ENCODE measurements at places on chromosomes 5 and 9.

- peak; percentile 81 for DNase-seq
These were observed 41.4 kb upstream of the CLPTM1L start for GRCh38 chr5:1386274-1386717.

DNA sequence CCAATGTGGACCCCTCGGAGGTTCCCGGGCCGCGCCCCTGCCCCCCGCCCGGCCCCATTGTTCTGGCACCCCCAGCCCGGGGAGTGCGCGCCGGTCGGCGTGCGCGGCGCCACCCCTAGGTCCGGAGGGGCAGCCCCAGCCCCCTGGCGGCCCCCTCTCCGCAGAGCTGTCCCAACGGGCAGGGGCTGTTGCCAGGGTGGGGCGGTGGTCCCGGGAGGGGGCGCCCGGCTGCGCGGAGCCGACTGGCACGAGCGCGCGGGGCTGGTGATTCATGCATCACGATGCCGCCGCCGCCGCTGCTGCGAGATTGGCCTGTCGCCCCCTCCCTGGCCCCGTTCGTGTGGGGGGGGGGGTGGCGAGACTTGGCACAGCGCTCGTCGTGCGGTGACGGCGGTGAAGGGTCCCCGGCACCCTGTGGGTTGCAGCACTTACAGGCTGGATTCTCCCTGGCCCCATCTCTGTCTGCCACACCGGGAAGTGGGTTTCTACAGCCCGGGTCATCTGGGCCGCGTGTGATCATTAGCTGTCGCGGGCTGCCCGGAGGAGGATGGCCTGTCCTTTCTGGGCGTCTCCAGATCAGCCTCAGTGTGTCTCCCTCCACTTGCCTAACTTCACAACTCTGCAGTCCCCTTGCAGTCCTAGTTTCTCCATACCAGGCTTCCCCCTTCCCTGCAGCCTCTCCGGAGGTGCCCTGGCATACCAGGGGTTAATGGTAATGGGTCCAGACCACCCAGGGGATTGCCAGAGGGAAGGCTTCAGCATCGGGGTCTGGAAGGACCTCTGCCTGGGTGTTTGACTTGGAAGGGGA lies 858 bp downstream of the NCS1 start:
- peak; percentile 6 for DNase-seq

DNA sequence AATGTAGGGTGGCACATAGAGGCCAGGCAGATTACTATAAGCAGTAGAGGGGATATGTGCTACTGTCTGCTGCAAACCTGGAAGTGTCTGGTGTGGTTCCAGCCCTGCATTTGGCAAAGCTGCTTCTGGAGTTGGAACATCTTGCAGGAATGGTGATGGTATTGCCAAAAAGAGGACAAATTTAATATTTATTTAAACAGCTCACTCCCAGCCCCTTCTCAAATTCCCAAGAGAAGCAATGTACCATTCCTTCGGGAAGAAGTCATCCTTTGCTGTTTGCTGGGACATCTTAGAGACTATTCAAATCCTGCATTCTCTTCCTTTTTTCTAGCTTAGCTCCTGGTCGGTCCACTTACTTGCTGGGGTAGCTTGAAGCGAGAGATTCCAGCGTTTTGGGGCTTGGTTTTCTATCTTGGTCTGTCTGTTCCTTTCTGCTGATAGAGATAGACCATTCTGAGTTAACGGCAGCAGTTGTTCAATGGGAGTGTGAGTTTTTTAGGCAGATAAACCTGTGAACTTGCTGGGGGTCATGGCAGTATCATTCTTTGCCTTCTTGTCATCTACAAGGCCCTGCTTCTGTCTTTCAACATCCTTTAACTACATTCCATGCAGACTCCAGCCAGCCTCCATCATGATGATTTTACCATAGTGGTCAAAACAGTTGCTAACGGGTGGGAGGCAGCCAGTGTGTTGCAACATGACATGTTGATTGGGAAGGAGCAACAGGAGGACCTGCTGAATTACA lies 69.9 kb downstream of the RCL1 start:
- no peak for DNase-seq

- DNase-seq, result no peak
These were observed 28.7 kb downstream of the COL27A1 start for GRCh38 chr9:114184071-114184470.

GRCh38 chr5:60334281-60334713 lies 365.7 kb downstream of the DEPDC1B start:
- DNase-seq, result no peak

- DNase-seq, result no peak
These were observed 77.8 kb downstream of the TENT4A start for GRCh38 chr5:6791031-6791430.

- DNase-seq, result no peak
These were observed 130.7 kb upstream of the MINAR2 start for GRCh38 chr5:129617206-129617605.

- no peak for DNase-seq
These were observed 19.9 kb upstream of the SUSD1 start for GRCh38 chr9:112194969-112195431.

DNA sequence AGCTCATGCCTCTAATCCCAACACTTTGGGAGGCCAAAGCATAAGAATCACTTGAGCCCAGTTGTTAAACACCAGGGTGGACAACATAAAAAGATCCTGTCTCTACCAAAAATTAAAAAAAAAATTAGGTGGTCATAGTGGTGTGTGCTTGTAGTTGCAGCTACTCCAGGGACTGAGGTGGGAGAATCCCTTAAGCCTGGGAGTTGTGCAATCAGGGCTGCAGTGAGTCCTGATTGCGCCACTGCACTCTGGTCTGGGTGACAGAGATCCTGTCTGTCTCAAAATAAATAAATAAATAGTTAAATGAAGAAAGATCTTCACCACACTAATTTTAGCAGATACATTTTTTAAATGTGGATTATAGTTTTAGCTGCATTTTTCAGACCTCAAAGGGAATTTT lies 433.2 kb downstream of the MAT2B start:
- DNase-seq, result no peak

GRCh38 chr5:110716247-110717245 lies 9.9 kb downstream of the TMEM232 start:
- no peak for DNase-seq

- no peak for DNase-seq
These were observed 86.7 kb upstream of the PCA3 start for GRCh38 chr9:76677481-76678055.

DNA sequence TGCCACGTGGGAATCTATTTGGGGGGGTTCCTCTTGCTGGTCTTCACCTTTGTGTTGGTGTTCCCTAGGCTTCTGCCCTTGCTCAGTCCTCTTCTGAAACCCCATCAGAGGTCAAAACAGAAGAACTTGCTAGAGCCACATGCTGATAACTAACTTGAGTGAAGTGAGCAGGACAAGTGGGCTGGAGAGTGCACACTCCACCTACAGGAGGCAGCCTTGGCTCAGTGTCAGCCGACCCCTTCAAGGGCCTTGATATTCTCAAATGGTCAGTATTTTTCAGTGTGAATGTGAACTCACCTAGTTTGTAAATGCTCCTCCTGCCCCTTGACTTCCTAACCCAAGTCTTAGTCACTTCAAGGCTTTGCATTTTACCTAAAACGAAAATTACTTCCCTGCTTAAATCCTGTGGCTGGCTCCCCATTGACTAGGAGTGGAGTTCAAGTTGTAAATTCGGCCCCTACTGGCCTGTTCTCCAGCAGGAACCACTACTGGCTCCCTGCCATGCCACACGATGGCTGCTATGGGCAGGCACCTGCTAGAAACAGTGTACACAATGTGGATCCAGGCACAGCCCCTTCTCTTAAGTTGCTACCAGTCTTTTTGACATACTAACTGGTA lies 3.6 kb upstream of the SLC1A3 start:
- no peak for DNase-seq

- DNase-seq, result no peak
These were observed 79.2 kb downstream of the MAST4 start for GRCh38 chr5:66675406-66675805.

GRCh38 chr5:11679676-11680075 lies 224.6 kb downstream of the CTNND2 start:
- DNase-seq, result no peak

DNA sequence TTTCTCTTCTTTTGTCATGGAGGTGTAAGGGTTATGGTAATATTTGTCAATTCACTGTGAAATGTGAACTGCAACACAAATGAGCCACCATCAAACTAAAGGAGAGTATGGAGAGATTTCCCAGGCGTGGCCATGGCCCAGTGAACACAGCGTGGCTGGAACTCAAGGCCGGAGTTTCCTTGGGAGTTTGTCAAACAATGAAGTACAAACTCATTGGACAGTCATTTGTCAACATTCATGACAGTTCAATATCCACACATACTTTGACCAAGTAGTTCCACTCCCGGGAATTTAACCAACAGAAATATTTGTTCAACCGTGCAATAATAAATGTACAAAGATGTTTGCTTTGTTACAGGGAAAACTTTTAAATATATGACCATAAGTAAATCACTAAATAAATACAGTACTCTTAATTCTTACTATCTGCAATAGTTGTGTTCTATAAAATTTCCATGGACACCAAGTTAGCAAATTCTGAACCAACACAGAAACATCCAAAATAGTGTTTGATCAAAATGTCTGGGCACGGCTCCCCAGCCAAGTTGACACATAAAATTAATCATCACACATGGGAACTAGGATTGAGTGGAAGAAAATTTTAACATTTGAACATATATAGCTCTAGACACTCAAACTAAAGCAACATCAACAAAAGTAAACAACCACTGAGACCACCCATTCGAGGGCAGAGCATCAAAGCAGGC lies 87.1 kb downstream of the DIRAS2 start:
- DNase-seq, result no peak

GRCh38 chr5:135604056-135604455 lies 25.3 kb upstream of the CXCL14 start:
- DNase-seq, result no peak

DNA sequence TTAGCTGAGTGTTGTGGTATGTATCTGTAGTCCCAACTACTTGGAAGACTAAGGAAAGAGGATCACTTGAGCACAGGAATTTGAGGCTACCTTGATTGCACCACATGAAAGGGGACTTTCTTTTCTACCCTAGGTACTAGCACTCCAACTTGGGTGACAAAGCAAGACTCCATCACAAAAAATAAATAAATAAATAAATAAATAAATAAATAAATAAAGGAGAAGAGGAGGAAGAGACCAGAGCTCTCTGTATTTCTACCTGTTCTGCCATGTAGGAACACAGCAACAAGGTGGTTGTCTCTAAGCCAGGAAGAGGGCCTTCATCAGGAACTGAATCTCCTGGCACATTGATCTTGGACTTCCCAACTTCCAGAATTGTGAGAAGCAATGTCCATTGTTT lies 118.6 kb downstream of the HMHB1 start:
- DNase-seq, result no peak

DNA sequence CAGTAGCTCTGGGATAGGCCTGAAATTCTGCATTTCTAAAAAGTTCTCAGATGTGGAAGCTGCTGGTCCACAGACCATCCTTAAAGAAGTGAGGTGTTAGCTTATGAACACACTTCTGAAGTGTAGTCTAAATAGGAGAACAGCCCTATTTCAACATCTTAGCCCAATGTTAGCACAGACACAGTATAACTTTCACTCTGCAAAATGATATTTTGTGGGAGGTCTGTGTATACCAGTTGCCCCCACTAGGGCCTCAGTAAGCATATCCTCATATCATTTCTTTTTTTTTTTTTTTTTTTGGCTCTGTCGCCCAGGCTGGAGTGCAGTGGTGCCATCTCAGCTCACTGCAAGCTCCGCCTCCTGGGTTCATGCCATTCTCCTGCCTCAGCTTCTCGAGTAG lies 7.5 kb upstream of the HABP4 start:
- no peak for DNase-seq

- DNase-seq, result no peak
These were observed 126.2 kb upstream of the DMRT1 start for GRCh38 chr9:715300-715699.

GRCh38 chr9:136149853-136150252 lies 31.2 kb upstream of the TMEM250 start:
- DNase-seq, result no peak

DNA sequence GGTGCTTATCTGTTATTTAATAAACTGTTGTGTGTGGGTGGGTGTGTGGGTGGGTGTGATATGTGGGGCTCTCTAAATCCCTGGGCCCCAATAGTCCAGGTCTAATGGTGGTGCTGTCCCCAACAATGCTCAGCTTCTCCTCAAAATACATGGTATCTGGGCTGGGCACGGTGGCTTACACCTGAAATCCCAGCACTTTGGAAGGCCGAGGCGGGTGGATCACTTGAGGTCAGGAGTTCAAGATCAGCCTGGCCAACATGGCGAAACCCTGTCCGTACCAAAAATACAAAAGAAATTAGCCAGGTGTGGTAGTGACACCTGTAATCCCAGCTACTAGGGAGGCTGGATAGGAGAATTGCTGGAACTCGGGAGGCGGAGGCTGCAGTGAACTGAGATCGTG lies 4.5 kb upstream of the ORM1 start:
- no peak for DNase-seq

DNA sequence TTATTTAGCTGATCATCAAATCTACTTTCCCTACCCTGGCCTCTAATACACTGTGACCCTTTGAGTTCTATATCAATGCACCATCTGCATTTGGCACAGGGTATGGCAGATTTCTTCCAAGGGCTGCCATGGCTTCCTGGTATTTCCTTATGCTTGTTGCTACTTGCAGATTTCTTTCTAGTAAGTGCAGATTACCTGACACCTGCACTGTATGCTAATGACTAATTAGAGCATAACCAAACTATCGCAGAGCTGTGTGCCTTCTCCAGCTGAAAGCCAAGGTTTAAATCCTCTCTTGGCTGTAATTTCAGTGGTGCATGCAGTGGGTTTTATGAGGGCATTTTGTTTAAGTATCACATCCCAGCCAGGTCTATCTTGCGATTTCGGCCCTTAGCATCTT lies 293.7 kb downstream of the KIF4B start:
- no peak for DNase-seq

- DNase-seq, result no peak
These were observed 90.3 kb downstream of the ANKRD55 start for GRCh38 chr5:56142614-56143372.

Data from T-cell (primary cell).